Activated CD4-positive, alpha-beta T cell treated with anti-CD3 and anti-CD28 coated beads for 36 hours (primary cell): ENCODE measurements at places on chromosomes 3 and 15. TPM values are rescaled to one million over a fixed set of nuclear protein-coding genes. Genes with fewer than 3 reads are reported as not detected.

Gene PLSCR5
- not detected for total RNA-seq

Gene FAM219B
- total RNA-seq: 49.7 TPM

Gene PTPRG
- 0.32 TPM for total RNA-seq

Gene PROS1
- total RNA-seq: 0.57 TPM

Gene LDHAL6B
- total RNA-seq: not detected

Gene LTK
- 0.11 TPM for total RNA-seq

GRCh38 chr3:181718987-181719911, 7.5 kb downstream of the SOX2 start:
- no peak for DNase-seq

GRCh38 chr3:184322731-184323487, 8.5 kb downstream of the EIF4G1 start:
- no peak for DNase-seq

GRCh38 chr3:64161481-64161952, 63.7 kb downstream of the PRICKLE2 start:
- DNase-seq: no peak

DNA sequence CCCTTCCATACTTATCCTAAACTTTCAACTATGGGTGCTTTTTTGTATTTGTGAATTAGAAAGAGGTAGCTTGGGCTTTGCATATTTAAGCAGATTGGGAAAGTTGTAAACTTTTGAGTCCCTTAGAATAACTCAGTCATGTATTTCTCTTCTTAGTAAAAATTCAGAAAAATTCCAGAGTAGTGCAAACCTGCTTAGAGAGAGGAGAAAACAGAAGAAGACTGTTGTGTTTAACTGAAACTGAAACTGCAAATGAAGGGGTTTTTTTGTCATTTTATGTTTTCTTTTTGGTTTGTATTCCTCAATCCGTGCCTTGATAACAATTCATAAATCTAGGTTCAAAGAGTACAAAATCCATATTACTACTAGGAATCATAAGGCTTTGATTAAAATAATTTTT, 31.3 kb downstream of the CD200 start:
- DNase-seq: no peak

DNA sequence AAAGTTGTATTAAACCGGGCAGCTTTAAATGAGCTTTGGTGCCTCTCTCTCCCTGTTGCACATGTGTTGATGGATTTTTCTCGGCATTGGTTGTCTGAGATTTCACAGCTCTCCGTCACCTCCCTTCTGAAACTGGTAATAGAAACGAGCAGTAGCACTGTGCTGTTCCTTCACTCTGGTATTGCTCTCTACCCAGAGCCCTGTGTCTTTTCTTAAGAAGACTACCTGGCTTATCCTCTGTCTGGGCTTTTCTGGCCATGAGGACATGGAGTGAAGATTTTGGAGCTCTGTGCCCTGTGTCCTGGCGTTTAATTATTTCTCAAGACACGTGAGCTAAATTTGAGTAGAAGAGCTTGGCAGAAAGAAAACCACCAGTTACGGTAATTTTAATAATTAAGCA, 209.6 kb upstream of the EIF1B start:
- DNase-seq: no peak

GRCh38 chr3:107596639-107597038, 73.9 kb downstream of the BBX start:
- no peak for DNase-seq
